ENCODE measurements at places on chromosomes 1 and 21.

DNA sequence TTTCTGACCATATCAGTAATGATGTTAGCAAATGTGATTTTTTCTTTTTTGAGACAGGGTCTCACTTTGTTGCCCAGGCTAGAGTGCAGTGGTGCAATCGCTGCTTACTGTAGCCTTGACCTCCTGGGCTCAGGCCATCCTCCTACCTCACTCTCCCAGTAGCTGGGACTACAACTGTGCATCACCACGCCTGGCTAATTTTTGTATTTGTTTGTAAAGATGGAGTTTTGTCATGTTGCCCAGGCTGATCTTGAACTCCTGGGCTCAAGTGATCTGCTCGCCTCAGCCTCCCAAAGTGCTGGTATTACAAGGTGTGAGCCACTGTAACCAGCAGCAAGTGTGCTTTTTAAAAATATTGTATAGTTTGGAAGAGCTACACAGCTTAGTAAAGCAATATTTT lies 4.1 kb upstream of the CFAP107 start:
- DNase-seq = no peak

GRCh38 chr1:40394491-40395172 lies 21.1 kb downstream of the SMAP2 start:
- no peak for DNase-seq

GRCh38 chr1:15847893-15848142 lies 311 bp downstream of the SPEN start:
- DNase-seq = no peak

DNA sequence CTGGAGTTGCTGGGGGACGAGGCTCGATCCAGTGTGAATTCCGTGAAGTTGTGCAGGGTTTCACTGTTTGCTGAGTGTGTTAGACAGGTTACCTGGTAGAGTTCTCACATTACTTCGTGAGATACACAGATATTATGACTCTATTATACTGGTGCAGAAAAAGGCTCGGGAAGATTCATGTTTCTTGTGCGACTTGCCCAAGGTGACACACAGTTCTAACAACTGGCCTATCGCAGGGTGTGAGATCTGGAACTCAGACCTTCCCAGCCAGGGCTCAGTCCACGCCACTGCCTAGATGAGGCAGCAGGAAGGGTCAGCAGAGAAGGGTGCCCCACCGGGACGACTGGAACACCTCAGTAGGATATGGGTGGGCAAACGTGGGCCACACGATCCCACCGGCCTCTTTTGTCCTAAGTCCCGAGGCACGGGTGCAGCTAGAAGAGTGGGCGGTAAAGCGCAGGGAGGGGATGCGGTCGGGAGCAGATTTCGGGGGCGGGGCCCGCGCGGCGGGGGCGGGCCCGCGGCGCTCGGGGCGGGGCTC lies 296 bp upstream of the RNPEP start:
- peak; percentile 51 for DNase-seq

DNA sequence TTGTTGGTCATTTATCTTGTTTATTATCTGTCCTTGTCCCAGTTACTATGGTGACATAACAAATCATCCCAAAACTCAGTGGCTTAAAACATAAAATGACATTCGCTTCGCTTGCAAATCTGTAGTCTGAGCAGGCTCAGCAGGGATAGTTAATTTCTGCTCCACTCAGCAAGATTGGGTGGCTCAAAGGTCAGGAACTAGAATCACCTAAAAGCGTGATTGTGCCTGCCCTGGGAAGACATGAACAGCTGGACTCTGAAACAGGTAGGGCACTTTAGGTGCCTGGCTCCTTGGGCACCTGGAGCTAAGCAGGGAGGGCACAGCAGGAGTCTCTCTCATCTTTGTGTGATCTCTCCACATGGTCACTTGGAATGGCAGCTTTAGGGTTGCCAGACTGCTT lies 14.7 kb upstream of the TRAF3IP3 start:
- DNase-seq = no peak

GRCh38 chr1:202023001-202023433 lies 12.6 kb downstream of the ELF3 start:
- no peak for DNase-seq

- no peak for DNase-seq
Measured at GRCh38 chr1:1900883-1901640, 10.2 kb upstream of the GNB1 start.

GRCh38 chr1:170790175-170790574 lies 126.2 kb downstream of the PRRX1 start:
- no peak for DNase-seq

GRCh38 chr1:24209097-24209496 lies 22.0 kb upstream of the IFNLR1 start:
- no peak for DNase-seq

- no peak for DNase-seq
Measured at GRCh38 chr1:212769459-212770167, 22.0 kb downstream of the NSL1 start.

- DNase-seq = no peak
Measured at GRCh38 chr1:226638001-226638601, 89.5 kb downstream of the STUM start.

DNA sequence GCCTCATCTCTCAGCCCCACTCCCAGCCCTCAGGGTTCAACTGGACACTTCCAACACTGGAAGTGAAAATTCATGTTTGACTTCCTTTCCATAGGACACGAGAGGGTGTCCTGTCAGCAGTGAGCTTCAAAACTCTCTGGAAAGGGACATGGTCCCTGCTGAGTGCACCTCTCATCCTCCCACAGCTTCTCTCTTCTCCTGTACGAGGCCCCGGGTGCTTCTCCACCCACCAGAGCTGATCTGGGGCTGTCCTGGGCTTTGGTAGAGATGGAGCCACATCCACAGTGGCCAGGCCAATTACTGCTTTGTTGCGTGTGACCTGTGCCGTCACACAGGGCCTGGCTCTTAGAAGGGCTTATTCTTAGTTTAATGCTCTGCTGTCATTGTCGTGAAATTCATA lies 182.3 kb downstream of the RRAGC start:
- DNase-seq = no peak

DNA sequence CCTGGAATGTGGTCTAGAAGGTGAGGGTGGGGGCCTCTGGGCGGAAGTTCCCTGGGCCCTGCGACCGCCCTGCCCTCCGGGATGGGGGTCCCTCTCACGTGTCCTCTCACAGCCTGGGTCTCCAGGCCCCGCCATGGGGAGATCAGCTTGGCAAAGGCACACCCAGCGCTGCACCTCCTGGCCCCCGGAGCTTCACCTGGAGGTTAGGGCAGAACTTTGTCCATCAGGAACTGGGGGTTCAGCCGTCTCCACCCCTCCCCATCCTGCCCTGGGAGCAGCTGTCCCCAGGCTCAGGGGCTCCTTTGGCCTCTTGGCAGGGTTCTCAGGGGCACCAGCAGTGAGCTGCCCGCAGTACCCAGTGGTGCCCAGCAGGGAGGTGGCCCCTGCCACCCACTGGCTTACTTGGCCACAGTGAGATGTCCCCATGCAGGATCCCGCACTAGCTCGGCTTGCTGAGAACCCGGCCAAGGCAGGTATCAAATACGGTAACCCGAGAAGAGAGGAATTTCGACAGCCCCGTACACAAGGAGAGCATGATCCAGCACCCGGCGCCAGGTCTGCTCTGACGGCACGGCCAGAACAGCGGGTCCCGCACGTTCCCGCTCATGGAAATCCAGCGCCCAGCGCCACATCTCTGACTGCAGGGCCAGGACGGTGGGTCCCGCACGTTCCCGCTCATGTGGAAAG lies 36.7 kb downstream of the RRP1 start:
- DNase-seq = no peak

- DNase-seq = no peak
Measured at GRCh38 chr1:44511363-44511762, 106.3 kb downstream of the RNF220 start.

- no peak for DNase-seq
Measured at GRCh38 chr1:66251546-66251945, 282.4 kb upstream of the SGIP1 start.

GRCh38 chr1:175679981-175680652 lies 63.3 kb downstream of the TNR start:
- DNase-seq = no peak

- DNase-seq = no peak
Measured at GRCh38 chr21:43305811-43306311, 121.1 kb downstream of the SIK1 start.

DNA sequence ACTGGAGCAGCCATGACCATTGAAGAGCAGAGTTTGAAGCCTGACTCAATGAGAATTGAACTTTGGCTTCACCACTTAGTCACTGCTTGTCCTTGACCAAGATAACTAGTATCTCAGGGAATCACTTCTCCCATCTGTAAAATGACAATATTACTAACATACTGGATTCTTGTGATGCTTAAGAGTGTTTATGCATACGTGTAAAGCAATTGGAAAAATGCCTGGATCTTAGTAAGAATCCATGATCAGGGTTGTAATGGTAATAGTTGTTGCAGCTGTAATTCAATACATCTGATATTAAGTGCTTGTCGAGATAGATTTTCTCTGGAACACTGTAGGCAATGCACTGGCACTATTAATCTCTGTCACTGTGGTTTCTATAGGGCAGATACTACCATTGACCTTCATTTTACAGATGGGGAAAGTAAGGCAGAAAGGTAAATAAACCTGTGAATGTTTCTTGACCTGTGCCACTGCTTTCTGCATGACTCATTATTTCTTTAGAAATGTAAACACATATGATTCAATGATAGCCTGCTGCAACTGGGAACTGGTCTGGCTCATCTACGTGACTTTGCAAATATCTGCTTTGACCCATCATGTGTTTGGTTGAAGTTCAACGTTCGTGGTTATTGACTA lies 662.5 kb downstream of the PLA2G4A start:
- DNase-seq = no peak

Data from stimulated activated CD4-positive, alpha-beta T cell treated with anti-CD3 and anti-CD28 coated beads, Interleukin-15, amount 100 ng/mL, for 1 hour (primary cell).